ENCODE measurements at places on chromosomes 12 and 14.

- DNase-seq: no peak
Observed at GRCh38 chr12:50003595-50003994, 21.7 kb downstream of the RACGAP1 start.

DNA sequence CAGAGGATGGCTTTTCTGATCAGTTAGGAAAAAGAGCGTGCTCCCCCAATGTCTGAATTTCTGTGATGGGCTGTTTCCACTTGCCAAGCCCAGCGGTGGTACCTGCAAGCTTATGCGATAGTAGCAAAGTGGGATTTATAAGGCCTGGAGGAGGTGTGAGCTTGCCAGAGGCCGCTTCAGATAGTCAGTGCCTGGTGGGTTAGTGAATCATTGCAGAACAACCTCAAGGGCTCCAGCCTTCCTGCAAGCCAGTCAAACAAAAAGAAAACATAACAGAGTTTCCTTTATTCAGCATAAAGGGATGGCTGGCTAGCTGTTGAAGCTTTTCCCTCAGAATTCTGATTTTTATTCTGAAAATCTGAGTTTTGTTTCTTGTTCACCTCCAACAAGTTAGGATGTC lies 7.6 kb upstream of the BMP4 start:
- no peak for DNase-seq

DNA sequence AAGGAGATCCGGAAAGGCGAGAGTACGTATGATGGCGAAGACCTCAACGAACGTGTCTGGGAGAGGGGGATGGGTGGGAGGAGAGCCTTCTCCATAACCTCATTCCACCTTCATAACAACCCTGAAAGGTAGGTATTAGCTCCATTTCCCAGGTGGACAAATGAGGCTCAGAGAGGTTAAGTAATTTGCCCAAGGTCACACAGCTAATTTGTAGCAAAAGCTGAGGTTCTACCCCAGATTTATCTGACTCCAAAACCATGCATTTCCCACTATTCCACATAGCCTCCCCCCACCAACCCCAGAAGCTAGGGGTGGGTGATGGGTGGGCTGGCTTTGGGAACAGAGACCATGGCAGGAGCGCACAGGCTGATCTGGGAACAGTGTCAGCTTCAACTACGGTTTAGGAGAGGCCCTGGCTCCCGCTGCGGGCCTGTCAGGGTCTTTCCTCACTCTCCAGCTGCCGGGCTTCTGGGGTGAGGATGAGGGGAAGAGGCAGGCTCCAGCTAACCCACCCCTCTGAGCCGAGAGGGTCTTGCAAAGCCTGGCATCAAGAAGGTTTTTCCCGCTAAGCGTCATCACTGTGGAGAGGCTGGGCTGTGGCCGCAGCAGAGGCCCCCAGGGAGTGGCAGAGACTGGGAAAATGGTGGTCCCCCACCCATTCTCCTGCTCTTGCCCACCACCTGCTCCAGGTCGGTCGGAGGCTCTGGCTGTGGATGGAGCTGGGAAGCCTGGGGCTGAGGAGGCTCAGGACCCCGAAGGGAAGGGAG lies 8.9 kb downstream of the CHGA start:
- DNase-seq: no peak

DNA sequence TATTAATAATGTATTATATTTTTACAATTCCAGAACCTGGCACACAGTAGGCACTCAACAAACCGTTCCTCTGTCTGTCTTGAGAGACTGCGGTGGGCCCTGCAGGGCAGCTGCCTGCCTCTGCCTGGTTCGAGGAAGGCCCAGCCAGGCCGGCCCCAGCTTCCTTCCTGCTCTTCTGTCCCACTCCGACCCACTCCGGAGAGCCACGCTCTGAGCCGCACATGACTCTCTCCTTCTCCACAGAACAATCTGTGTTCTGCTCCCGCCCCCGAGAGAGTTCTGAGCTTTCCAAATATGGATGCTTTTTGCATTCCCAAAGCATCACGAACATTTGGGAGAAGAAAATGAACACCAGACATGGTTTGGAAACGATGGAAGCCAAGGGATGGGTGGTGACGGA lies 57.3 kb downstream of the TTC7B start:
- DNase-seq: no peak

- DNase-seq: no peak
Observed at GRCh38 chr12:68462803-68463202, 130.6 kb upstream of the MDM1 start.

GRCh38 chr14:23572524-23572828 lies 4.9 kb upstream of the AP1G2 start:
- no peak for DNase-seq

DNA sequence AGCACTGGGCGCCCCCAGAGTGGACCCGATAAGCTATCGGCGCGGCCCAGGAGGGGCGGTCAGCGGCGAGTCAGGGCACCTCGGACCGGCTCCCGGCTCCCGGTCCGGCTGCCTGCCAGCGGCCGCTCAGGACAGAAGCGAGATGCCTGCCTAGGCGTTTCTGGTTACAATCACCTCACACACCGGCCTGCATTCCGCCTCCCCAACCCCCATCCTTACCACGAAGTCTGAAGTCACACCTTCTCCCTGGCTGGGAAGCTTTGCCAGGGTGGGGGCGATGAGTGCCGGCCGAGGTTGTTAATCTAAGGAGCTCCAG lies 42.6 kb upstream of the TBX5 start:
- DNase-seq: no peak

- no peak for DNase-seq
Observed at GRCh38 chr14:72462056-72462455, 431.8 kb downstream of the DPF3 start.

DNA sequence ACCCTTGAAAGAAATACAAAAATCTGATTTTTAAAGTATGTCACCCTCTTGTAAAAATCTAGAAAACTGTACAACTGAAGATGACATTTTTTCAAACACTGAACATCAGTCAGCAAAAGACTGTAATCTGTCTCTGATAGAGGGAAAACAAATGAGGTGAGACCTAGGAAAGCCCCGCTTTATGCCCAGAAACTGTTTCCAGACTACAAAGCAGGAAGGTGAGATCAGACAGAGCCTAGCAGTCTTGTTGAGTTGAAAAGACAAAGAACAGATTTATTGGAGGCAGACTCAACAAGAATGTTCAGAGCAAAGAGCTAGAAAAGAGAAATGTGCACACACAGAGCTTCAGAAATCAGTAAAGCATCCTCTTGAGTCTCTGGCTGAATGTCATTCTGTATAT lies 873.6 kb downstream of the LRFN5 start:
- no peak for DNase-seq

GRCh38 chr14:59254146-59254910 lies 65.9 kb downstream of the DAAM1 start:
- no peak for DNase-seq

- DNase-seq: no peak
Observed at GRCh38 chr14:36204461-36205073, 28.0 kb upstream of the PTCSC3 start.

DNA sequence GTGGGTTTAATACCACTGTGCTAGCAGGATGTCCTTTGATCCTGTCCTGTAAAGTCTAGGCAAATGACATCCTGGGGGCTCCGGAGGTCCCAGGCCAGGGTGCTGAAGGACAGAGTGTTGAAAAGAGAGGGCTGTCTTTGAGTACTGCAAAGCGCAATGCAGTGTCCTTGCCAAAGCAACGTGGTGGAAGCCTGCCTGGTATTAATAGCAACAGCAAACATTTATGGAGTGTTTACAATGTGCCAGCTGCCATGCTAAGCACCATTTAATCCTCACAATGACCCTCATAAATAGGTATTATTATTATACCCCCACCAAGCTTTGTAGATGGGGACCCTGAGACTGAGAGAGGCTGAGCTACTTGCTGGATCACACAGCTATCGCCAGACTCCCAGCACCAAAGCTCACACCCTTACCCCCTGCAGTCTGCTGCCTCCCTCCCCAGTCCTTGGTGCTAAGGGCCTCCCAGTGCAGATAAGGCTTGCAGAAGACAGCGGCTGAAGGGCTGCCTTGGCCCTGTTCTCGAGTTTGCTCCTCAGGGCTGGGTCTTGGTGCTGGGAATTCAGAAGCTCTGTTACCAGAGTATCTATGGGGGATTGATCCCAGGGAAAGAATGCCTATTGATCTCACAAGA lies 427.7 kb downstream of the FUT8 start:
- no peak for DNase-seq

DNA sequence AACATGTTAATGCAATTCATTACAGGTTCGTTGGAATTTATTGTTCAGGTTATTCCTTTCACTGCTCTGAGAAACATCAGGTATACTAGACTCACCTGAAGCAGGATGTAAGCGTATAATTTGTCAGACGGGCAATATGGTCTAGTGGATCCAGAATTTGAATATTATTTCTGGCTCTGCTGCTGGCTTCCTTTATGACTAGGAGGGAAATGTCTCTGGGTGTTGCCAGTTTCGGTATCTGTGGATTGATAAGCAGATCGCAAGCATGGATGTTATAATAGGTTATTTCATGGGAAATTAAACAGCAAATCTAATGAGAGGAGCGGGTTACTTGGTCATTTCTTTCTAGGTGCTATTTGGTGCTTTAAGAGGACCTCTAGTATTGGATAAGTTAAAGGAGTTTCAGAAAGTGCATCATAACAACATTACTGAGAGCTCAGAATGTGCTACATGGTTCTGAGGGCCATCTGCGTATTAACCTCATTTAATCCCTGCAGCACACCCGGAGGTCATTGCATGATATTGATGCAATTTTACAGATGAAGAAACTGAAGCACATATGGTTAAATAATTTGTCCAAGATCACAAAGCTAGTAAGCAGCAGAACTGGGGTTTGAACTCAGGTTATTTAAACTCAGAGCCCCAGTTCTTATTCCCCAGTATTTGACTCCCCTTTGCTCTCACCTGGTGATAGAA lies 47.3 kb upstream of the BCAT1 start:
- DNase-seq: no peak

GRCh38 chr14:89237921-89238529 lies 179.0 kb downstream of the FOXN3 start:
- no peak for DNase-seq

DNA sequence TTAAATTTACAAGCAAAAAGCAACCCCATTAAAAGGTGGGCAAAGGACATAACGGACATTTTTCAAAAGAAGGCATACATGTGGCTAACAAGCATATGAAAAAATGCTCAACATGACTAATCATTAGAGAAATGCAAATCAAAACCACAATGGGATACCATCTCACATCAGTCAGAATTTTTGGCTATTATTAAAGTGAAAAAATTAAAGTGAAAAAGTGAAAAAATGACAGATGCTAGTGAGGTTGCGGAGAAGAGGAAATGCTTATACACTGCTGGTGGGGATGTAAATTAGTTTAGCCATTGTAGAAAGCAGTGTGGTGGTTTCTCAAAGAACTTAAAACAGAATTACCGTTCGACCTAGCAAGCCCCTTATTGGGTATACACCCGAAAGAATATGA lies 7.9 kb downstream of the OTOGL start:
- no peak for DNase-seq

- no peak for DNase-seq
Observed at GRCh38 chr14:75832621-75833297, 149.0 kb downstream of the TGFB3 start.

- DNase-seq: no peak
Observed at GRCh38 chr14:64478634-64479250, 13.4 kb downstream of the AKAP5 start.

DNA sequence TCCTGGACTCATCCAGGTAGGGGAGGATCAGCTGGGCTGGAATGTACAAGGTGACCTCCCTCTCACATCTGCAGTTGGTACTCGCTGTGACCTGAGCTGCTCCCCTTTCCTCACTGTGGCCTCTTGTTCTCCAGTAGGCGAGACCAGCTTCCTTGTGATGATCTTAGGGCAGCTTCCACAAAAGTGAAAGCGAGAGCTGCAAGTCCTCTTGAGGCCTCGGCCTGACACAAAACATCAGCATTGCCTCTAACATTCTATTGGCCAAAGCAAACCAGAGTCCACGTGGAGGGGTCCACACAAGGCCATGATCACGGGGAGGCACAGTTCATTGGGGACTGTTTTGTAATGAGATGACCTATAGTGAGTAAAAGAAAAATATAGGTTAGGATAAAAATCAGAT lies 127.5 kb downstream of the SMOC1 start:
- no peak for DNase-seq

GRCh38 chr12:39989501-39989900 lies 116.4 kb downstream of the SLC2A13 start:
- DNase-seq: no peak

DNA sequence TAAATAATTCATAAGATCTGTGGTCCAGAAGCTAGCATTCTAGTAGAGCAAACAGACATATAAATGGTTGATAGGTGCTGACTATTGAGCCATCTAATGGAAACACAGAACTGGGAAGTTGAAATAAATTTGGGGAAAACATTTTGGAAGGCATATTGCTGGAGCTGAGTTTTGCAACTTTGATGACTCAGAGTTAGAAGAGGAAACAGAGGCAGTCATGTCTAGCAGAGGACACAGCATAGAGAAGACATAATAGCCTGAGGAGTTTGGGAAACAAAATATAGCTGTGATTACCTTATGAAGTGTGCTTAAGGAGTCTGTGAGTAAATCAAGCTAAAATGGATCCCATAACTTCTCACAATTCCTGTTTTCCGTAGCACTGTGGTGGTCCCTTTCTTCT lies 86.9 kb upstream of the FLRT2 start:
- DNase-seq: no peak

All from stimulated activated CD4-positive, alpha-beta T cell treated with anti-CD3 and anti-CD28 coated beads, Interleukin-1b, Interleukin-23, amount 100 ng/mL, for 24 hours (primary cell).